ENCODE measurements at places on chromosomes 2 and 18.

DNA sequence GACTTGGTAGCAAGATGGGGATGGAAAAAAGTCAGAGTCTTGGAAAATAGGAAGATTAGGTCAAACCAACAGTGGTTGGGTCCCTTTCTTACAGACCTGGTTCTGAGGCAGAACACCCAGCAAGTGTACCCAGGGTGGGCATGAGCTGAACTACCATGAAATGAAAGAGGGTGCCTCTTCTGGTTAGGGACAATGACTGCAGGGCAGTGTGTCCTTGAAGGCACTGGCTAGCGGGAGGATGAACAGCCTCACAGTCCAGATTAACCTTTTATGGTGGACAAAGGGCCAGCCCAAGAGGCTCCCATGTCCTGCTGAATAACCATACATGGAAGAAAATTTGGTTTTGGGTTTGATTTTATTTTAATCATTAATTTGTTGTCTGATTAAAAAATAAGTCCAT lies 61.8 kb upstream of the CCDC85A start:
- DNase-seq: no peak

- DNase-seq: no peak
Measured at GRCh38 chr2:175282300-175282699, 100.8 kb upstream of the ATP5MC3 start.

GRCh38 chr18:53757328-53757727 lies 467.1 kb downstream of the MBD2 start:
- no peak for DNase-seq

DNA sequence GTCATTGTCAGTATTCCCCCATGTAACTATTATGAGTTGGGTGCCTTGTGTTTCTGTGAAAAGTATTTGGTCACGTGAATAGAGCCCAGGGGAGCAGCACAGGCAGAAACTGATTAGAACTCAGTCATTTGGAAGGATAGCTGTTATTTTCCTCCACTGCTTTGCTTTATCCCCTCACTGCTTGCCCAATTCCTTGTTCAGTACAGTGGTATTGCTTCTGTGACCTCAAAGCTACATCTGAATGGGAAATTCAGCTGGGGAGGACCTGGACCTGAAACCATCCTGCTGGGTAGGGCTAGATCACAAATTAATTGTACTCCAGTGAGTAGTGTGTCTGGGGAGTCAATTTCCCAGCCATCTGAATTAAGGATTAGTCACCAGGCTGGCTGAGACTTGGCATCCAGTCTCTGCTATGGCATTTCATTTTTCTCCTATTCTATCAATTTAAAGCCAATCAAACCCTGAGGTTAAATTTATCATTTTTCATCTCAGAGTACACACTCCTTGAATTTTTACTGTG lies 1231.6 kb upstream of the GYPC start:
- DNase-seq: no peak

DNA sequence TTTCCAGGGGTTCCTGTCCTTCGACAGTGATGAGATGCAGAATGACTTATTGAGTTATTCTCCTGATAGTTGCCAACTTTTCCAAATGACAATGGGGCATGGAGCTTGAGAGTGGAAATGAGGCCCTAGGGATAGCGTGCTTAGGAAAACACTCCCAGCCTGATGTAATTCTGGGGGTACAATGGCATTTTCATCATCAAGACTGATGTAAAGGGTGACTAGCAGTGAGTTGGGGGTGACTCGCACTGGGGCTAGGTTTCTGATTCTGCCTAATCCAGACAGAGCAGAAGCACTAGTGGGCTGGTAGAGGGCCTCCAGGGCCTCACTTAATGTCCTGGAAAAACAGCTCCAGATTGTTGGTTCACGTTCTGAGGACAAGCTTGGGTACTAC lies 34.0 kb upstream of the IL37 start:
- no peak for DNase-seq

GRCh38 chr2:13666582-13667414 lies 950.1 kb downstream of the TRIB2 start:
- no peak for DNase-seq

DNA sequence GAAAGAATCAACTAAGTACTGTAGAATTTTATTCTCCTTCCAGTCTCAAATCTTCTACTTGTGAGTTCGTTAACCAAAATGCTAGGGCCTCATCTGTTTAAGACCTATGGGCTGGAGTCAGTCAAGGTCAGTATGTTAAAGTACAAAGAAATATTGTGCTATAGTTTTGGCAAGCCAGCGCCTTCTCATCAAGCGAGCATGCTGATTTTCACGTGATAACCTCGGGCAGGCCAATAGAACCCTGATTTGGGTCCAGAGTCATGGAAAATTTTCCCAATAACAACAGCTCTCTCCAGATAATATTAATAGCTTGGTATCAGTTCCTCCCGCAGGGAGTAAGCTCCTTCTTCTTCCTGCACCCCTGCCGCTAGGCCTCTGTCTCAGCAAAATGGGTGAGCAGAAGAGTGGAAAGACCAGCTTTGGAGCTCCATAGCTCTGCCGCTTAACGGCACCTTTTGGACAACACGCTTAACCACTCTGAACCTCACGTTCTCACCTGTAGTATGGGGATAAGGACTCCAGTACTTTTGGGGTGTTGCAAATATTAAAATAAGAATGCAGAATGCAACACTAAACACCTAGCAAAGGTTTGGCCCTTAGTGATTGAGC lies 11.7 kb downstream of the CABLES1 start:
- DNase-seq: no peak

GRCh38 chr2:112724591-112725525 lies 4.0 kb downstream of the NT5DC4 start:
- no peak for DNase-seq

DNA sequence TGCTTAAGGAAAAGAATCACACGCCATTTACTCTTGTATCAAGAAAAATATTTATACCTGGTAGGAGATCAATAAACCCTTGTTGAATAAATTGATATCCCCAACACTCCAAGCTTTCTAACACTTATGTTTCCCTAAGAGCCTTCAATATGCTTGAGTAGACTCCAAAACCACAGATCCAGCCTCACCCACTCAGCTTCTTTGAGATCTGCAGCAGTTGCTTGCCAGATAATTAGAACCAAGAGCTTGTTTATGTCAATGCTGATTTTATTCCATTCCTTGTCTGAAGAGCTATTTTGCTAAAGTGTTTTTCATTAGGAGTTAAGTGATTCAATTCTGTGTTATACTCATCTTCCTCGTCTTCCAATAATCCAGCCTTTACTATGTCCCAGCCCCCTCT lies 26.3 kb upstream of the CRIM1 start:
- no peak for DNase-seq

GRCh38 chr2:119491776-119492525 lies 32.3 kb downstream of the SCTR start:
- no peak for DNase-seq

DNA sequence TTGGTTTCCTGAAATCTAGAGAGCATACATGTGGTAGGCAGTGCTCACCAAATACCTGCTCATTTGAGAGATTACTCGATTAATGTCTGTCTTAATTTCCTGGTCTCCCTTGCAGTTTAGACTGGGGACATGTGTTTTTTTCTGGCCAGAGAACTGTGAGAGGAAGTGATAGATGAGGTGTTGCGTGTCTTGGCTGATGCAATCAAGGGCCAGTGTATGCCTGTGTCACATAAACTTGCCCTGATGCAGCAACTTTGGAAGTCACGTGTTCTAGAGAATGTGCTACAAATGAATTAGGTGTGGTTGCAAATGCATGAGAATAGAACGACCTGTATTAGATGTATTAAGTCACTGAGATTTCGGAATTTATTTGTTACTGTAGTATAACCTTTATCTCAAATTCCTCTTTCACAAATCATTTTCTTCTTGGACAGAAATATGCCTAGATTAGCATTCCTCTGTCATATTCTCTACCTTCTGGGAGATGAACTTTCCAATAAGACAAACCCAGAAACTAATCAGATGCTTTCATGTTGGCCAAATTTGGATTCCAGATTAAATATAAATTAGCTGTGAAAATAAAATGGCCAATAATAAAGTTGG lies 9.9 kb upstream of the IL1A start:
- no peak for DNase-seq

GRCh38 chr2:111252436-111252835 lies 131.7 kb downstream of the BCL2L11 start:
- DNase-seq: no peak

GRCh38 chr2:205800773-205801172 lies 118.5 kb downstream of the NRP2 start:
- peak; percentile 29 for DNase-seq

DNA sequence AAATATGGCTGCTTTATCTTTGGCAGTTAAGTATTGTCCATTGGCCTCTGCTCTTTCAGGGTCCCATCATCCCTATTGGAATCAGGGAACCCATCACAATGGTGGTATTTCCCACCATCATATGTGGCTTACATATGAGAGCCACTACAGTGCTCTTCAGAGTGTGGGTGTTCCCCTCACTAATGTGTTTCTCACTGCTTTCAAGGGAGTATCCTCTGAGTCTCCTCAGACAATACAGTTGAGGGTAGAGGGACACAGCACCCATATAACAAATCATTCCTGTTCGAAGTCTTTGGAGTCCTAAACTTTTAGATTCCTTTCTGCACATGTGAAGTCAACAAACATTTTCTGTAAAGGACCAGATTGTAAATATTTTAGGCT lies 48.8 kb upstream of the DNAJC10 start:
- no peak for DNase-seq

DNA sequence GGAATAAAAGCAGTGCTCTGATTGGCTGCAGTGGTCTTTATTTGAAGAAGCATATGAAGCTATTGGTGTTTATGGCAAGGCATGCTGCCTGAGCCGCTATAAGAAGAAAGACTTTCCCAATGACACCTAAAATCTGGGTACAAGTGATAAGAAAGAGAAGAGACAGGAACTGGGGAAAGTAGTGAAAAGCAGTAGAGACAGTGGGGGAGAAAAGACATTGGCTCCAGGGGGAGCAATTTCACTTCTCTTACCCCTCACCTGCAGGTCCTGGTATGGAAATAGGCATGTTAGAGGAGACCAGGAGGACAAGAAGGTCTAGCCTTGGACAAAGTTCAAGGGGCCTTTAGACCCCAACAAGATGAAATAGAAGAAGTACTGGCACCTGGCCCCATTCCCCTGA lies 47.1 kb downstream of the PLCL1 start:
- no peak for DNase-seq

DNA sequence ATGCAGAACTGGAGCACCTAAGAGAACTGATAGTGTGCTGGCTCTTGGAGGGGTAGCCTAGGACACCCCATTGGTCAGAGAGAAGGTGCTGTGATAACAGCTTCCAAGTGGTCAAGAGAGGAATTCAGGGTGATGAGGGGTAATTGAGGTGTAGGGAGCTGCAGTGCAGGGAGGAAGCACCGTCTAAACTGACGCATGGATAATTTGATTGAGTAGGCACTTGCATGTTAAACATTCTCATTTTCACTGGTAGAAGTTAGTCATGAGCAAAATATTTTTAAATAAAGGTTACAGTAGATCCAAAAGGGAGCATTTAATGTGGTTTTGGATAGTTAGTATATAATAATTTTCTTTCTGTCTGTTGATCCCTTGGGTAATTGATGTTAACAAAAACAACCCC lies 155.1 kb upstream of the TCF4 start:
- no peak for DNase-seq

DNA sequence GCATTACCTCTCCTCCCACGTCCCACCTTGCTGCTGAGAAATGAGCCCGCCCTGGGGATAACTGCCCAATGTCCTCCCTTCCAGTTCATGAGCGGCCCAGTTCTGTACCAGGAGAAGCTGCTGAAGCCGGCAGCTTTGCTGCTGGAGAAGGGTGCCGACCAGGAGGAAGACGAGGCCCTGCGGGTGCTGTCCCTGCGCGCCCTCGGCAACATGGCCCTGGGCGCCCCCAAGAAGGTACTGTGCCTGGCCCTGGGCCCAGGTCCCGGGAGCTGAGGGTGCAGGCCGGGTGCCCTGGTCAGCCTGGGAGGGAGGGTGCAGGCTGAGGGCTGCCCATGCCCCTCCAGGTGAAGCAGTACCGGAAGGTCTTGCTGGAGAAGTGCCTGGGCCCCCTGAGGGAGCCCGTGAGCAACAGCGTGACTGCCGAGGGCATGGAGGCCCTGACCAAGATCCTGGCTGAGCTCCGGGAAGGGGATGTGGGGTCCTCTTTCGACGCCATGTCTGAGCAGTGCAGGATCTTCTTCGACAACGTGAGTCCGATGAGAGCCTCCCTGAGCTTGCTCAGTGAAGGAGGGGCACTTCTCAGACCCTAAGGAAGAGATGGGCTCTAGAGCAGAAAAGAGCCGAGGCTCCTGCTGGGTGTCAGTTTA lies 25.7 kb downstream of the HJURP start:
- no peak for DNase-seq

DNA sequence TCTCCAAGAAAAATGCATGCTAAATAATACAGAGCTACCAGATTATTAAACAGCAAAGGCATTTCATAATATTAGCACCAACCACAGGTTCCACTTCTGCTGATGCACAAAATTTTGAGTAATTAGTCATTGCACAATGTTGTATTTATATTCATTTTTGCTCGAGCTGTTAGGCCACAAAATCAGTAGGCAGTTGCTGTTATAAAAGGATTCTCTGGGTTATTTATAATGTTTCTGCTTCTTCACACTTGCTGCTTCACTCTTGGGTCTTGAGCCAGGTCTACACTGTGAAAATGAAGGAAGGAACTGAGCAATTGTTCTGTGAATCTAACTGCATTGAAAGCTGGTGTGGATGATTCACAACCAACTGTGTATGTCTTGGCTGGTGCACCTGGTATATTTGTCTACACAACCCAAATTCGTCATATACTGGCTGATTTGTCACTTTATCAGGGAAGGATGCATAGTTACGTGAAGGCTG lies 38.3 kb downstream of the MRPL33 start:
- DNase-seq: no peak

- DNase-seq: no peak
Measured at GRCh38 chr2:2826621-2827020, 495.5 kb upstream of the MYT1L start.

GRCh38 chr2:96245609-96246390 lies 20.0 kb downstream of the TMEM127 start:
- DNase-seq: no peak

Data from mucosa of descending colon (tissue), 3 donors.